Coronary artery (tissue), 2 donors: ENCODE measurements at places on chromosomes 11 and 22.

DNA sequence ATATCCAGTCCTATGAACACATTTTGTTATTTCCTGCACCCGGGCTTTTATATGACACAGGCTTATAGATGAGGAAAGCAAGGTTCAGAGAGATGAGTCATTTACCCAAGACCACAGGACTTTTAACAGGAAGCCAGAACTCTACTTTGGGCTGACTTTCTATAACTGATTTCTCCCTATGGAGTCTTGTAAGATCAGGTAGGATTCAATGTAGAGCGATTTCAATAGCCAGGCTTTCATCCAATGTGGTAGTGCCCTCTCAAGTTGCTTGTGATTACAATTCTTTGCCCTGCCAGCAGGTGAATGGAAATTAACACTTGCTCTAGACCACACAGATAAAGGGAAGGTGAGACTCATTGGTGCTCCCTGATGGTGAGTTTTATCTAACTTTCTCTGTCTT, 378.3 kb downstream of the INSC start:
- no peak for DNase-seq

- no peak for DNase-seq
Measured at GRCh38 chr11:123033895-123034294, 28.0 kb downstream of the HSPA8 start.

DNA sequence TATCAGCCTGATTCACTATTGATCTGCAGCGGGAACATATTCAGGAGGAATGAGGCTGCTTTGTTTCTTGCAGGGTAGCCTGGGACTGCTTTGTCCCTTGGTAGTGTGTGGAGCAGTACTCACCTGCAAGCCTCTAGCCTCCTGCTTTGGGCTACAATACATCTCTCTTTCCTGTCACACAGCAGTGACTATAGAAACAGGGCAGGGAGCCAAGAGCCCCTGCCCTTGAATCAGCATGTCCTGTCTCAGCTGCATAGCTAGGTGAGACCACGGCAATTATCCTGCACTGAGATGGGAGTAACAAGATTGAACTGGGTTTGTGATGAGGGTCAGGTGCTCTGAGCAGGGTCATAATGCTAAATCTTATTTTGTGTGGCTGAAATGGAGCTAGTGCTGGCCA, 191.9 kb downstream of the NELL1 start:
- no peak for DNase-seq

DNA sequence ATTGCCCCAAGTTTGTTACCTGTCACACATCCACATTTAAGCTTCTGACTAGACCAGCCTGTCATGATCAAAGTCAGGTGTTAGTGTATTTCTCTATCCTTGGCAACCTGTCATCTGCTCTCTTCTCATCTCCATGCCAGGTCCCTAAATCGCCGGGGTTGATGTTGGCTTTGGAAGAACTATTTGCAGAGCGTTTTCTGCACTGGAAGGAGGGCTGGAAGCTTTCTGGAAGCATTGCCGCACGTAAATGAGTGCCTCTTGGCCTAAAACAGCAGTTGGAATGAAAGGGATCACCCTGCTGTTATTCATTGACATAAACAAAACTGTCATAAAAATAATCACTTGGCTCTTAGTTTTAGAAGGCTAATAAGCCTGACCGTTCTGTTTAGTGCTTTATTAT, 1.4 kb downstream of the TTC12 start:
- no peak for DNase-seq

DNA sequence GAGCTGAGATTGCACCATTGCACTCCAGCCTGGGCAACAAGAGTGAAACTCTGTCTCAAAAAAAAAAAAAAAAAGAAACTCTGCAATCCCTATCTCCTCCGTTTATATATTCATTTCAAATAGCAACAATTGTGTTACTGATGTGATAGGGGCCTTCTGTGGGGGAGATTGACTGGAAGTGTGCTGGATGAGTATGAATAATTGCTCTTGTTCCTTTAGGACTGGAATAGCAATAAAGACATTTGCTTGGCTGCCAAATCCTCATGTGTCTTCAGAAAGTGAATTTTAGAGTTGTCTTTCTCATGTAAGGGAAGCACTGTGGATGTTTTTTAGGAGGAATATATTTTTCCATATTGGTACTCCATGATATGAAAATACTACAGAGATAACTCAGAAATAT, 21.1 kb upstream of the ME3 start:
- DNase-seq, result no peak

GRCh38 chr11:45702511-45702910, 37.1 kb upstream of the CHST1 start:
- DNase-seq, result no peak

DNA sequence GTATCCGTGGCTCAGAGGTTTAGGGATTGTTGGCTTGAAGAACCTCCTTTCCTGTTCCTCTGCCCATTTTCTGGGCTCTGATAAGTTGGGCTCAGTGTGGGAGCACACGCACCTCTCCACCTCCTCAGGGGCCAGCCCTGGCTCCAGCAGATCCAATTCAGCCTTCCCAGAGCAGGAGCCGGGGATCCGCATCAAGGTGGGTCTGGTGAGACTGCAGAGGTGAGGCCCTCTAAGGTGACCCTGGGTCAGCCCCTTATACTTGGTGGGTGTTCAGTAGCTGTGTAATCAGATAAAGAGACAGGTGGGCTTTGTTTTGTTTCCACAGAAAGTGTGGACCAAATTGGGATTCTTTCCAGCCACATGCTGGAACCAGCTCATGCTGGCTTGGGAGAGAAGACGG, 1466.0 kb downstream of the TBC1D22A start:
- DNase-seq, result no peak

GRCh38 chr11:35932681-35933319, 11.1 kb upstream of the LDLRAD3 start:
- no peak for DNase-seq

DNA sequence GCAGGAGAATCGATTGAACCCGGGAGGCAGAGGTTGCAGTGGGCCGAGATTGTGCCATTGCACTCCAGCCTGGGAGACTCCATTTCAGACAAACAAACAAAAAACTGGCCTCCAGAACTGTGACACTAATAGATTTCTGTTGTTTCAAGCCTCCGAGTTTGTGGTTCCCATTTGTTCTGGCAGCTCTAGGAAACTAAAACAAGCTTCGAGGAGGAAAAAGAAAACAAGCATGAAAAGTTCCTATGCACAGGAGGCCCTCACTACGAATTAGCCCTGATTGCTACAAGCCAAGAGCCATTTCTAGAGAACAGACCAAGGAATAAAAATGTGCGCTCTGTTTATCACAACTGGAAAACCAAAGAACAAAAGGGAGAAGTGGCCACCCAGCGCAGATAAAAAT, 47.8 kb upstream of the SHANK2 start:
- peak; percentile 29 for DNase-seq

GRCh38 chr22:39577900-39578299, 7.3 kb downstream of the CACNA1I start:
- DNase-seq, result no peak

DNA sequence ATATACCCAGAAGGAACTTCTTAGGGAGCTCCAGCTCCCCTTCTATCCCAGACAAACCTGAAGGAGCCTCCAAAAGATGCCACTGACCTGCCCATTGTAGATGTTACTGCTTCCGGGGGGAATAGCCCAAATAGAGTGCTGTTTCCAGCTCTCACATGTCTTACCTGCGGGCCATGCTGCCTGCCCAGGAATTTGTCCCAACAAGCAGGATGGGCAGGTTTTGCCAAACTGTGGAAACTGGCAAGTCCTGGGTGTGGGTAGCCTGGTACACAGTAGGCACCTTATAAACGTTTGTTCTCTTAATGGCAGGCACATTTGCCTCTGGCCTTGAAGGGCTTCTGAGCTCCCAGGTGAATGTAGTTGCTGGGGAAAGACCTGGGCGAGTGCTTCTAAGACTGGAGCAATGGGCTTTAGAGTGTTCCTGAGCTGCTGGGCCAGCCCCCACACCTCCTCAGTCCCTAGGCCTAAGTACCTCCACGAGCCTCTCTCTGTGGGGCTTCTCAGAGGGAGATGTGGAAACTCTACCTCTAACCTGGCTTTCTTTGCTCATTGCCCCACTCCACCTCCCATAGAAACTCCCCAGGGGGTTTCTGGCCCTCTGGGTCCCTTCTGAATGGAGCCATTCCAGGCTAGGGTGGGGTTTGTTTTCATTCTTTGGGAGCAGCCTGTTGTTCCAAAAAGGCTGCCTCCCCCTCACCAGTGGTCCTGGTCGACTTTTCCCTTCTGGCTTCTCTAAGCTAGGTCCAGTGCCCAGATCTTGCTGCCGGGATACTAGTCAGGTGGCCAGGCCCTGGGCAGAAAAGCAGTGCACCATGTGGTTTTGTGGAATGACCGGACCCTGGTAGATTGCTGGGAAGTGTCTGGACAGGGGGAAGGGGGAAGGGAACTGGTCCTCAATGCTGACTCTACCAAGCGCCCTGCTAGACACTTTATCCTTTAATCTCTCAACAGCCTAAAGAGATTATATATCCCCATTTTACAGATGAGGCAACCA, 37.2 kb downstream of the LIMK2 start:
- DNase-seq, result no peak

GRCh38 chr11:65212226-65212801, 30.6 kb downstream of the CAPN1 start:
- DNase-seq, result no peak

GRCh38 chr22:36329254-36330078, 58.3 kb downstream of the MYH9 start:
- DNase-seq, result peak; percentile 97

- peak; percentile 35 for DNase-seq
Measured at GRCh38 chr11:69587454-69588090, 53.4 kb upstream of the CCND1 start.

DNA sequence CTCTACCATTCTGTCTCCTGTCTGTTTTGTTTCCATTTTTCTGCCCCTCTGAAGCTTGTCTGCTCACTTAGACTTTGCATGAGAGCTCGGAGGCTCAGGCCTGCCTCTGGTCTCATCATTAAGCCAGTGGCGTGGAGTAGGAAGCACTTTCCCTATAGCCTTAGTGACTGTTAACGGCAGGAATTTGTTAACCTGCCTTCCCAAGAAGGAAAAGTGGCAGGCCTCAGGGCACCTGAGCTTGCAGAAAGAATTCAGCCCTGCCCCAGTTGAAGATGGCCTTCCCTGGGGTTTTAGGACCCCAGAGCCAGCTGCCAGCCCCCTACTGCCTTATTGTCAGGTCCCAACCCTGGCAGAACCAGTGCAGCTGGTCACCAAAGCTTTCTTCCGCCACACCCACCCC, 93.2 kb downstream of the PKNOX2 start:
- no peak for DNase-seq

DNA sequence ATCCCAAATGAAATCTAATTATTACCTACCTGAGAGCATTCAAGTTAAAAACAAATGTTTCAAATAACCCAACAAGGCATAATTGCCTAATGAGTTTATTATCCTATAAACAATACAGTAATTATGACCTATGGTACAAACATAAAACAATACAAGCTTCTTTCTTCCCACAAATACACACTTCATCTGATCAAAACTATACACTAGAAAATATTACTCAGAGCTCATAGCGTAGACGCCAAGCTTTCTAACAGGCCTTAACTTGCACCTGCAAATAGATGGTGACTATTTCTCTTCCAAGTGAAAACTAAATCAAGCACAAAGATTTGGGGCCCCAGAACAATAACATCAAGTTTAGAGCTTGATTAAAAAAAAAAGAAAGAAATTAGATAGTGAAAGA, 78.1 kb downstream of the SOX6 start:
- DNase-seq, result no peak

- no peak for DNase-seq
Measured at GRCh38 chr11:102240502-102240901, 76.8 kb upstream of the BIRC3 start.

DNA sequence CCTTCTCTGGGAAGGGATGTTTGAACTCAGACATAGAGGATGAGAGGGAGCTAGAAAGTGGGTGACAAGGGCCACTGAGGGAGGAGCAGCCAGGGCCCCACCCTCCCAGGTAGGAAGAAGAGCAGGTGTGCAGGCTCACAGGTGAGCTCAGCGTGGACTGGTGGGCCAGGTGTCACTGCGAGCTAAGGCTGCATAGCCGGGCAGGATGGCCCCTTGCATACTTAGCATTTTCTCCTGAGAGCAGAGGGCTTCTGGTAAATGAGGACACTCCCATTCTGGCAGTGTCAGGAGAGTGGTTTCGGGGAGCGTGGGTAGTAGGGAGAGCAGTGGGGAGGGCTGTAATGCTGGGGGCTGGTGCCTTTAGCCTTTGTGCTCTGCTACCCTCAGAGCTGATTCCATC, 843.4 kb downstream of the TBC1D22A start:
- DNase-seq, result peak; percentile 22

DNA sequence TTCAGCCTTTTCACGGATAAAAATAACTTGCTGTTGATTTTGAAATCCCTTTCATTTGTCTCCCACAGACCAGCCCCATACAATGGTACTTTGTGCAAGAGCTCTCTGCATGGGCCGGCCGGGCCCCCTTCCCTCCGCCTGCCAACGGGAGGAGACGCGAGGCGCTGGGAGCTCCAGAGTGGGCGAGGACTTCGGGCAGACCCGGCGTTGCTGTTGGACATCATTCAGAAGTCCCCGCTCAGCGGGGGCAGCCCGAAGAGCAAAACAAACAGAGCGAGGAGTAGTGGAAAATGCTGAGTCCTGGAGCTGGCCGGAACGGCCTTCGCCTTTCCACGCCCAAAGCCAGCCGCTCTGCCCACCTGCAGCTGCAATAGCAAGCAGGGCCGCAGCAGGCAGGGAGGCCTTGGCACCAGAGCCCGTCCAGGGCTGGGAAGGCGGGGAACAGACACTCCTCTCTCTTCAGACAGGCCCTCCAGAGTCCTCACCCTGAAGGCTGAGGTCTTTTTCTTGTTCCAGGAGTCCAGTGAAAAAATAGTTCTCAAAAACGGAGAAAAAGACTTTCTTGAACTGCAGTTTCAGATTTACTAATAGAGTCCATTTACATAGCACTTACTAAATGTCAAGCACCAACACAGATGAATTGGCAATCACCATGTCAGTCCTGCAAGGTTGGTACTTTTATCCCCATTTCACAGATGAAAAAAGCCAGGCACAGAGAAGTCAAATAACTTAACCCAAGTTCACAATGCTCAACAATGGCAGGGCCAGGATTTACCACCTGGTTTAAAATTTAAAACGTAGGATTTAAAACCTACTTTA, 135.5 kb downstream of the ETS1 start:
- DNase-seq, result peak; percentile 86

DNA sequence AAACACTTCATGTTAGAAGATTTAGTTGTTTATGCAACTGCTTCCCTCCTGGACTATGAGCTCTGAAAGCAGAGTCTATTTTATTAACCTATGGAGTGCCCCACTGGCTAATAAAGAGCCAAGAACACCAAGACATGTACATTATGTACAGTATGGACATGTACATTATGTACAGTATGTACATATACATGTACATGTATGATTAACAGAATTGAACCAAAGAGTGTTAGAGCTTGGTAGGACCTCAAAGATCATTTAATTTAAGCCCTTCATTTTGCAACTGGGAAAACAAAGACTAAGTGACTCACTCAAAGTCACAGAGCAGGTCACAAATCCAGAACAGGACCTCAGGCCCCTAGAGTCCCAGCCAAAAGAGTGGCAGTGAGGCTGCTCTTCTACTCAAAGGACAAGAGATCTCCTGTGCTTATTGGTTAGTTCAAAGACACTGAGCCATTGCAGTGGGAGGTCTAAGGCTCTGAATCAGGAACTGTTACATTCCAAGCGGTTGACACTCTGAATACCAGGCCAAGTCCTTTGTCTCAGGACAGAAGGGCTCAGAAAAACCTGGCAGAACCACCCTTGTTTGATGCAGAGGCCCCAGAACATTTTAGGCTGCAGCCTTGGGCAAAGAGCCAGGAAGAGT, 103.8 kb downstream of the FAM168A start:
- no peak for DNase-seq

GRCh38 chr11:100705447-100705846, 18.4 kb downstream of the ARHGAP42 start:
- no peak for DNase-seq

- no peak for DNase-seq
Measured at GRCh38 chr11:83545494-83546260, 259.5 kb upstream of the CCDC90B start.

- DNase-seq, result no peak
Measured at GRCh38 chr11:48029681-48030290, 49.4 kb downstream of the PTPRJ start.
